ENCODE measurements at places on chromosomes 3 and 15.

GRCh38 chr3:140530603-140531002, 147.3 kb upstream of the TRIM42 start:
- no peak for DNase-seq

DNA sequence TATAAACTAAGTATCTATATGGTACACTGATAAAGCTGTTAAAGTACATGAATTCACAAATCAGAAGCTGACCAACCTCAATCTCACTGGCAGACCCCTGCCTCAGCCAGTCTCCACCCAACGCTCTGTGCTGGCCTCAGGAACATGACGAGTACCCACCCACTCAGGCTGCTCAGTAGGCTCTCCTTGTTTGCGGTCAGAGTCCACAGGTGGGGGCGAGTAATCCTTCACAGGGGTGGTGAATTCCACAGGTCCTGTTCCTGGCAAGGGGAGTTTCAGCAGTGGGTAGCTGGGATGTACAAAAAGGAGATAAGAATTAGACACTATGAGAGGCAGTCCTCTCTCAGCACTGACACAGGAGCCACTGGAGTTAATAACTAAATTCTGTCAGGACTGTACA, 40.9 kb downstream of the SCAP start:
- DNase-seq: no peak

DNA sequence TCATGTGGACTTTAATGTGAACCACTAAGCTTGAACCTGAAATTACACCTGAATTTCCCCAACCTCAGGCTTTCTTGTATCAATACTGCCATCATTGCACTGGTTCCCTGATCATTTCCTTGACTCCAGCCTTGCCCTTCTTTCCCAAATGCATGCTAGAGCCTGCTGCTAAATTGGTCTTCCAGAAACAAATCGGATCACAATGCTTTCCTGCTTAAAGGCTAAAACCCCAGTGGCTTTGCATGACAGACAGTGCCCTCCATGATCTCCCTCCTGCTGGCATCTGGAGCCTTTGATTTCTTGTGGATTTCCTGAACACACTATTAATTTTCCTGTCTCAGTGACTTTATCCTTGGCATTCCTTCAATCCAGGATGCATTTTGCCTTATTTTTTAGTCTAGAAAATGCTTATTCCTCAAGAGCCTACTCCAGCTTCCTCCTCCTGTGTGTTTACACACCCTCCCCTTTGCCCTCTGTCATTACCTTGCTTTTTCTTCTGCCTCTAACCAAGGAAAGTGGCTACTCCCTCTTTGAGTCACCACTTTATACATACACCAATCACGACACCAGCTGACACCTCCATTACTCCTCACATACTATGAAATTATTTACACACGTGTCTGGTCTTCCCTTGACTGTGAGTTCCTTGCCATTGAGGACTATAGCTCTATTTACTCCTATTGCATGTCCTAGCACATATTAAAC, 214.6 kb downstream of the KCNAB1 start:
- DNase-seq: no peak

GRCh38 chr15:74816624-74817369, 4.2 kb downstream of the LMAN1L start:
- no peak for DNase-seq

- no peak for DNase-seq
These were observed 126.4 kb downstream of the RPLP1 start for GRCh38 chr15:69578787-69579583.

DNA sequence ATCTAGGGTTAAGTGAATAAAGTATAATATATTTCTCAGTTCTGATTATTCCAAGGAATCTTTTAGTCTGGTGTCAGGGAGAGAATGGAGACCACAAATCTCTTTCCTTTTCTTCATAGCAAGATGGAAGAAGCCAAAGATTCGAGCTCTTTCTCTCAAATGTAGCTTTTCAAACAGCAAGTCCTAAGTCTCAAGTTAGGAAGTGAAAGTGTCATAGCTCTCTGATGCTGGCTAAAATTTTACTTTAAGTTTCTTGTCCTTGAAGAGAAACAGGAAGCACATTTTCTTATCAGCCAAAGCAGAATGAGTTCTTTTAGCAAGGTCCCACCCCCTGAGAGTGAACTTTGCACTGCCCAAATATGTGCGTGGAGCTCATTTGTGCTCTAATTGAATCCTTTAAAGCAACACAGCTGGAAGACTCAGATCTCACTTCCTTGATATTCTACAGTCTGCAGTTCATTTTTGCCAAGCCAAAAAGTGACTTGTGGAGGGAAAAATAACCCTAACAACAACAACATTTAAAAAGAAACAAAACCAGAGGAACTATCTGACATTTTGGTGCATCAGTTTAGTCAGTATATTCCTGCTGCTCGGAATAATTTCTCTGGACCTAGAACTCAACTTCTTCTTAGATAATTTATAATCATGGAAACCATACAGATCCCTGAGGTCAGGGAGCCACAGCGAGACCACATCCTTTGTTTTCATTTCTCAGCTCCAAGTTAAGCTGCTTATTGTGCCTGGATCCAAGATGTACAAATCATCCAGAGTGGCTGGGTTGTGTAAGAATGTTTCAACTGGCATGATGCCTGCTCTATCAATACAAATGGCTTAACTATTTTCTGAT, 238.7 kb upstream of the P2RY1 start:
- peak; percentile 2 for DNase-seq

GRCh38 chr3:195068084-195069080, 202.6 kb downstream of the XXYLT1 start:
- no peak for DNase-seq

GRCh38 chr15:40340038-40340739, 550 bp downstream of the CCDC9B start:
- peak; percentile 70 for DNase-seq

- no peak for DNase-seq
These were observed 1.5 kb upstream of the MAPKBP1 start for GRCh38 chr15:41772720-41773331.

DNA sequence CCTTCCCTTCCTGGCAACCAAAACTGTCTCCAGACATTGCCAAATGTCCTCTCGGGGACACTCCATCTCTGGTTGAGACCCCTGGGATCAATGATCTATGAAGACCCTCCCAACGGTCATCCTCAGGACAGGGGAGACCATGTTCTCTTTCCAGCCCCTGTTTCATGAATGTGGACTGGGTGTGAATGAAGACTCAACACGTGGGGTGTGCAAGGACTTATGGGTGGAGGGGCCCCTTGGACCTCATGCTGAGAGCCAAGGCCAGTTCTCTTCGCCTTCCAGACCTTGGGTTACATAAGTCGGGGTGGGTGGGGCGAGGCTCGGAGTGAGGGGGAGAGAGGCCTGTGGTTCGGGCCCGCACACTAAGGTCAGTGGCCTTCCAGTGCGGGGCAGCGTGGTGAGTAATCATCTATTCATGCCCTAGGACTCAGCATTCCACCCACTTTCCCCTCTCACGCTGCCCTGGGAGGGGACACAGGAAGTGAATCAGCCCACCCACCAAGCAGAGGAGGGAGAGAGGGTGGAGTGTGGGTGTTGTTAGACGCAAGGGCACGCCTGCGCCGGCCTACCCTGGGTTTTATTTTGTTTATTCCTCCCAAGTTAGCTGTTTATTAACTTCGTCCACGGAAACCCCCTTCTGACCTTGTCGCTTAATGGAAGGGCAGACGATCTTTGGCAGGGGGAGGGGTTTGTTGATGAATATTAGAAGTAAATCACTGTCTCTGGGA, 6.7 kb downstream of the PAQR5 start:
- DNase-seq: no peak

DNA sequence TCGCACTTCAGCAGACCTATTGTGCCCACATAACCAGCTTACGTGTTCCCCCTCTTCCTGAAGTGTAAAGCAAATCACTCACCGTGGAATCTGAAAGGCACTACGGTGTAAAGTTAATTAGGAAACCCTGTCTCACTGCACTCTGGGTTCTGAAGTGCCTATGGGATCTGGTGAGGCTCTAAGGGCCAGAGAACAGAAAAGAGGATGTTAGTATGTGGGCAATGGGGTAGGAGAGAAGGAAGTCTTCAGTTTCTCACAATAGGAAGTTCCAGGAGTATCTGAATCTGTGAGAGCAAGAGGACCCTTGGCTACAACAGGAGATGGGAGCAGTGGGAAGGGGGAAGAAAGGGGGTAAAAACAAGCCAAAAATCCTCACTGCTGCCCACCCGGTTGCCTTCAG, 71.4 kb downstream of the ITGB5 start:
- no peak for DNase-seq

DNA sequence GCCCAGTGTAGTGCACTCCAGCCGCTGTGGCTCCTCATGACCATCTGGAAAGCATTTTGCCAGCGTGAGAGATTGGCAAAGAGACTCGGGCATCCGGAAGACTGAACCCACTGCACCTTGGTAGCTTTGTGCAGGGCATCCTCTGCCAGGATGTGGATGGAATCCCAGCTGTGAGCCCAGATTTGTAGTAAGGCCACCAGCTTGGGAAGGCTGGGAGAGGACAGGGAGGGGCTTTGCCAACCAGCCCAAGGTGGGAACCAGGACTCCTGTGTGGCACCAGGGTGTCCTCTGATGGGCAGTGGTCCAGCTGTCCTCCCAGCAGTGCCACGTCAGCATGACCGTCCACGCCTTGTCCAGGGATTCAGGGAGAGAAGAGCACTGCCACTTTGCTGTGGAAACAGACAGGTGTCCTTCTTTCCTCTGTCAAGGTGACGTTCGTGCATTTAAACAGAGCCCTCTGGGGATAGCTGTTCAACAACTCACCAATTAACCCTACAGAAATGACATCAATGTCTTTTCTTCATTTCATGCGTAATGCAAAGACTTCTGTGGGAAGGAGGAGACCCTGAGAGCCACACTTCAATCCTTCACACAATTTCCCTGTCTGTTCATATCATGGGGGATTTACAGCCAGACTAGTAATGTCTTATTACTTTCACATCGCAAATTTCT, 19.1 kb downstream of the KLF15 start:
- no peak for DNase-seq

DNA sequence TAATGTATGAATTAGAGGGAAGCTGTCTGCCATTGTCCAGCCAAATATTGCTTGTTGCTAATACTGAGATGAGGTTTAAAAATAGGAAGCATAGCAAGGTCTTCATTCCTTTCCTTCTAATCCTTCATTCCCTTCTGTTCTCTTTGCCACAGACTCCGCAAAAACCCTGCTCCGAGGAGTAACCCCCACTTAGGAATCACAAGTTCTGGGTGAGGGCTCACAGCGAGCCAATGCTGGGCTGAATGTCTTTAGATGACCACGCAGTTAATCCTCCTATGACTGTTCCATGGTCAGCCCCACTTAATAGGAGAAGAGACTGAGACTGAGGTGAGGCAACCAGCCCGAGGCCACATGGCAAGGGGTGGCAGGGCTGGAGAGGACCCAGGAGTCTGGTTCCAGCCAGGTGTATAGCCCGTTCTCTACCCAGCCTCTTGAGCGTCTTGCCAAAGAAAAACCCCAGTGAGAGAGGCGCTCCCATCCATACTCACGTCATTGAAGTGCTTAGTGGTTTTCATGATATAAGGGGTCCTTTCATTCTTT, 44.9 kb upstream of the CTSH start:
- DNase-seq: no peak

- no peak for DNase-seq
These were observed 114.1 kb upstream of the CFAP20DC start for GRCh38 chr3:59163953-59164352.

GRCh38 chr3:136631424-136631823, 120.8 kb downstream of the STAG1 start:
- no peak for DNase-seq

- no peak for DNase-seq
These were observed 74.2 kb downstream of the SNTN start for GRCh38 chr3:63726656-63727055.

DNA sequence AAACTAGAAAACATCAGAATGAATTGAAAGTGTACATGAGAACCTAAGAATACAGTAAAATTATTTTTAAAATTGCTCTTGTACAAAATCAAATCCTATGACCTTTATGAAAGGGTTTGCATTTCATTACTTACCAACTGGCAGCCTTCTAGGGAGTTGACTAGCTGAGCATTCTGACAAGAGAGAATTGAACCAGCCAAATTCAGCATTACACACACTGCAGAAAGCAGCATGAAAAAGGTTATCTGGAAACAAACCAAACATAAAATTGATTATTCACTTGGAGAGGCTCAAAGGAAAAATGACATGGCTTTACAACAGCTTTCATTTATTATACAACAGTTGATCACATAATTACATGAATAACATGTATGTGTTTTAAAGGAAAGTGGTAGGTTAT, 17.4 kb downstream of the NSMCE3 start:
- DNase-seq: no peak

- no peak for DNase-seq
These were observed 515.3 kb upstream of the CFAP20DC start for GRCh38 chr3:59565125-59565524.

DNA sequence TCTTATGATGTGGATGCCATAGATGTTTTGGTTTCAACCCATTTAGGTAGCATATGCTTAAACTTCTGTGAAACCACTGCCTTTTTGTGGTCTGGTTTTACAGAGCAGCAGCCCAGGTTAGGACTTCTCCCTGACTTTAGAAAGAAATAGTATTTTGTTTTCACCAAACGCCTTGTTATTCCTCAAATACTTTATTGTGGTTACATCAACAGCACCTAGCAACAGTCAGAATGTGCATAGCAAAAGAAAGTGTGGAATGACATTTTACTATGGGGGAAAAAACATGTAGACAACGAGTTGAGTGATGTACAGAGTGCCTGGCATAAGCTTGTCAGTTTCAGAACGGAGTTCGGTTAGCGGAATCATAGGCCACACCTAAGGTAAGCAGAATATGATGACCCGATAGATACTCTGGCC, 159.2 kb downstream of the TPRG1 start:
- no peak for DNase-seq

- DNase-seq: no peak
These were observed 32.9 kb downstream of the CD200R1L start for GRCh38 chr3:112813723-112814171.

GRCh38 chr3:39268549-39268900, 11.3 kb downstream of the CX3CR1 start:
- DNase-seq: no peak

- DNase-seq: no peak
These were observed 30.5 kb upstream of the CCNL1 start for GRCh38 chr3:157190380-157190872.

- DNase-seq: no peak
These were observed 93.9 kb downstream of the PCCB start for GRCh38 chr3:136343873-136344555.
